ENCODE measurements at places on chromosomes 1 and 21.

DNA sequence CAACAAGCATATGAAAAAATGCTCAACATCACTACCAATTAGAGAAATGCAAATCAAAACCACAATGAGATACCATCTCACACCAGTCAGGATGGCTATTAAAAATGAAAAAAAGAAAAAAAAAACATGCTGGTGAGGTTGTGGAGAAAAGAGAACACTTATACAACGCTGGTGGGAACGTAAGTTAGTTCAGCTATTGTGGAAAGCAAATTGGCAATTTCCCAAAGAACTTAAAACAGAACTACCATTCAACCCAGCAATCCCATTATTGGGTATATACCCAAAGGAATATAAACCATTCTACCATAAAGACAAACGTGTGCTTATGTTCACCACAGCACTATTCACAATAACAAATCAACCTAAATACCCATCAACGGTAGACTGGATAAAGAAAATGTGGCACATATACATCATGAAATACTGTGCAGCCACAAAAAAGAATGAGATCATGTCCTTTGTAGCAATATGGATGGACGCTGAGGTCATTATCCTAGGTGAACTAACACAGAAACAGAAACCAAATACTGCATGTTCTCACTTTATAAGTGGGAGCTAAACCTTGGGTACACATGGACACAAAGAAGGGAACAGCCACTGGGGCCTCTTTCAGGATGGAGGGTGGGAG is 49.5 kb downstream of the LYST start:
- DNase-seq = no peak

DNA sequence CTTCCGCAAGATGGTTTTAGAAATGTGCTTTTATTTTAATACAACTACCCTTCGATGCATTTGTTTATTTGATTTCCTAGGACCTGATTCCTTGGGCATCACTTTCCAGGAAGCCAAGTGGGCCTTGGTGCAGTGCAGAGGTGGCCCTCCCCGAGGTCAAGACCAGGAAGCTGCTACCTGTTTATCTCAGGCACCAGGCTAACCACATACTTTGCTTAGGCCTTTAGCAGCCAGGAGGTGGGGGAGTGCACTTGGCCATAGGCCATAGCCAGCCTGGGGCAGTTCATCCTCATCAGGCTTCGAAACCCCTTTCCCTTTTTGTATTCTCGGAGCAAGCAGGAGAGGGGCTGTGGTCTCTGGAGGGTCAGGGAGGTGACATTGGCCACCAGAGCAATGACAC is 45.4 kb downstream of the SMYD2 start:
- no peak for DNase-seq

DNA sequence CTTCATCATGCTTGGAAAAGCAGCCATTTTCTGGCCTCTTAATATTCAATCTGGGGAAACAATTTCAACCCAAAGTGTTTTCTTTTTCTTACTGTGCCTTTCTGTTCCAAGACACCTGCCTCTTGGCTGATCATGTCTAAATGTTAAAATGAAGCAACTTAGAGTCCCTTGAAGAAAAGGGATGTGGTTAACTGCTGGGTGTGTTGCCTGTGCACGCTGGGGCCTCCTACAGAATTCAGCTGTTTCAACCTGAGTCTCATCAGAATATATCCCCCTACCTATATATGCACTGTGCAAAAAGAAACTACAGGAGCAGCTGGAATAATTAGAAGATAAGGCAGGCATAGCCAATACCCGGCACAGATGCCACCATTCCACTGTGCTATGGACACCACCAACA is 222.0 kb downstream of the OMA1 start:
- no peak for DNase-seq

DNA sequence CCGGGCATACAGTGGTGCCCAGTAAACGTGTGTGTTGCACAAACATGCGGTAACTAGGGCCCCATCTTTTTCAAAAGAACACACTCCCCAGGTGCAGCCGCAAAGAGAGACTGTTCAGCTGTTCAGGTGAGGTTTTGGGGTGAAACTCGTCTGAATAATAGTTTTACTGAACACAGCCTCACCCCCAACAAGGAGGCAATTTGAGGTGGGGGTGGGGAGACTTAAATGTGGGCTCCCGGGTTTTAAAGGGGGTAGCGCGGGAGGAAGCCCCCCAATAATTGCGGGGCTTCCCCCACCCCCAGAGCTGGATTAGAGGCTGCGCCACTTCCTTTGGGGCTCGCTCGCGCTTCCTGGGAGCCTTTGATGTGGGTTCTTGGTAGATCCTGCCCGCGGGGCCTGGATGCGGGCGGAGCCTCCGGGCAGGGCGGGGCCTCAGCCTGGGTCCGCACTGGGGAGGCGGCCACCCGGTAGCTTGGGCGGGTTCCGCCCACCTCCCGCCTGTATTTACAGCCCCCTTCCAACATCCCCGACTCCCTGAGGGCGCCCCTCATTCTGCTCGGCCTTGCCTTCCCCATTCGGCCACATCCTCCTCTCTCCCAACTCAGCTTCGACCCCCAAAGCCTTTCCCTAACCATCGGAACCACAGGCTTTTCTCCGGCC is 6.4 kb upstream of the EPHA2 start:
- DNase-seq = no peak

GRCh38 chr1:157084720-157085119 is 14.9 kb downstream of the ETV3L start:
- no peak for DNase-seq

DNA sequence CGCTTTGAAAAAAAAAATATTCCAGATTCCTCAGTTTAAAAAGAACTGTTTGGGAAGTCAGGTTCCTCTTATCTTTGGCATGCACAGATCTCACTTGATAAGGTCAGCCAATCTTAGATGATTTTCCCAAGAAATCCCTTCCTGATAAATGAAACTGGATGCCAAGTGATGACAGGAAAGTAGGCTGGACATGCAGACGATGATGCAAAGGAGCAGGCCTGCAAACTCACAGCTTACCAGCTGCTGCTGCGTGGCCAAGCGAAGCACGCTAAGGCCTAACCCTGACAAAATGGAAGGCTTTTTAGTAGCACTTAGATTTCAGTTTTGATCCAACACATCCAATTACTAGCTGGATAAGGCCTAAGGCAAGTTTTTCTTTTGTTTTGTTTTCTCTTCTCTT is 10.1 kb downstream of the TADA1 start:
- no peak for DNase-seq

DNA sequence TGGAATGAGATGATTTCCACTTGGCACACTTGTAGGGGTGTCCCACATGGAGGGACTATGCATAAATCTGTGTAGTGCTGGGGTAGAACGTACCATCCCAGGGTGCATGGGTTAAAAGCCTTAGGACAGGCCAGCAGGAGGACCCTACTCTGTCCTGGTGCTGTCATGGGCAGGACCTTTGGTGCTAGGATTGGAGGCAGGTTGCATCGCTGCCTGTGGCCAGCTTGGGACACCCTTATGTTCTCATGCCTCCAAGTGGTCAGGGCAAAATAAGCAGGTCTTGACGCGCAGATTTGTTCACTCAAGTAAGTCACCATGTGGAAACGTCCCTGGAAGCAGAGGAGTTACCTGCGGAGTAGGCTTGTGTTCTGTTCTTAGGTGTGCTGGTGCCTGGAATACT is 49.5 kb upstream of the RAB3GAP2 start:
- DNase-seq = no peak

DNA sequence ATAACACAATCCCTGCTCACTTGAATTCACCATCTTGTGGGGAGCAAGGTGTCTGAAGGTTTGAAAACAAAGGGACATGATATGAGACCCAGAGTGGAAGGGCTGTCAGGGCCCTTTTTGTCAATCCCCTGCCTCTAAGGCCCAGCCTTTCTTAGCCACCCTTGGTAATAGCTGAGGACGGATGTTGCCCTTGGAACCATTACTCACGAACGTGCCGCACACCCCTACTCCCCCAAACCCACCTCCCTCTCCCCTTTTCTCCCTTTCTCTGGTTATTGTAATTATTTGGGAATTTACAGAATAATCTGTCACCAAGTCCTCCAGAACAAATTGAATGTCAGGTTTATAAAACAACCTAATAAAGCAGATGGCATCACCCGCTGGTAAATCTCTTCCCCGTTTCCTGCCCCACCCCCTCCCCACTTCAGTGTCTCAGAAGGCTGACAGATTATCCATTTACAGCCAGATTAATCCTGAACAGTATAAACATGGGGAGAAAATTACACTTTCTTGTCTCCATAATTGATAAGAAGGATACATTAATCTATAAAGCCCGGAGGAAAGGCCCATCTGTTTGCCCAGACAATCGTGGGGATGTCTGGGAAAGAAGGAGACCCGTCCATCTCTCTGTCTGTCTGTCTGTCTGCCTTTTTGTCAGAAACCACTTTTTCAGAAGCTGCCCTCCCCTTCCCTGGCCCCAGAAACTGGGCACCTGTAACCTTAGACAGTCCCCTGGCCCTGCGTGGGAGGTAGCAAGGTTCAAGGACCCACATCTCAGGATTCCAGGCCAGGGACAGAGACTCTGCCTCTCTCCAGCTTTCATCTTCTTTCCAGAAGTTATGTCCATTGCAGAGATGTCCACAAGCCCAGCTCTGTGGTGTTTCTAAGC is 60.6 kb upstream of the CD34 start:
- no peak for DNase-seq

- no peak for DNase-seq
These were observed 30.7 kb downstream of the CA6 start for GRCh38 chr1:8976338-8976737.

- no peak for DNase-seq
These were observed 41.7 kb upstream of the ZNF326 start for GRCh38 chr1:89953131-89953626.

- no peak for DNase-seq
These were observed 9.6 kb downstream of the ACKR1 start for GRCh38 chr1:159214149-159214760.

GRCh38 chr1:32372149-32372756 is 9.9 kb downstream of the TSSK3 start:
- no peak for DNase-seq

DNA sequence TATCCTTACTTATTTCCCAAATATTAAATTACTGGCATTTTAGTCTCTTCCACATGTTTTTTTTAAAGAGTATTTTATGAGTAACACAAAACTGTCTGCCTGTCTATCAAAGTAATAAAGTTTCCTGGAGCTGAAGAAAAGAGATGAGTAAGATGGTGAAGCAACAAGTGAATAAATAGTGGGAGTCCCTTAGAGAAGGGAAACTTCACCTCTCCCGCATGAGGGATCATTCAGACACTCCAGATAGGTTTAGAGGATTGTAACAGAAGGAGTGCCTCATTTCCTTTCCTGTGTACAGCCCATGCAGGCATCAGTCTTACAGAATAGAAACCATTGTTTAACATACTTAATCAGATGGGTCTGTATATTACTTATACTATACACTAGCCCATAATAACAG is 205.7 kb downstream of the USP25 start:
- no peak for DNase-seq

DNA sequence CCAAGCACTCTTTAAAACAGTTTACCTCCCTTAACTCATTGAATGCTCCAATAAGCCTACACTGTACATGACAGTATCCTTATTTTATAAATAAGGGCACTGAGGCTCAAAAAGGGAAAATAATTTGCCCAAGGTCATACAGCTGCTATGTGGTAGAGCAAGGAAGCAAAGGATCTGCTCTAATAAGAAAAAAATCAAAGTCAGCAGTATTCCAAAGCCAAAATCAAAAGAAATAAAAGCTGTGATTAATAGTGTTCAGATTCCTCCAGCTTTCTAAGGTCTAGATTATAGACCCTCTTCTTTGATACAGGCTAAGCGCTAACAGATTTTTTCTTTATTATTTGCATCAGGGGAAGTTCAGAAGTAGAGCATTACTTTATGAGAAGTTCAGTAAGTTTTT is 39.3 kb downstream of the IL12RB2 start:
- no peak for DNase-seq

GRCh38 chr1:218351391-218352074 is 6.4 kb downstream of the TGFB2 start:
- peak; percentile 66 for DNase-seq

- no peak for DNase-seq
These were observed 480.4 kb downstream of the PLPP3 start for GRCh38 chr1:56098946-56099345.

GRCh38 chr1:29162025-29162424 is 19.7 kb downstream of the SRSF4 start:
- DNase-seq = no peak

- DNase-seq = no peak
These were observed 316.9 kb upstream of the SGIP1 start for GRCh38 chr1:66217021-66217420.

DNA sequence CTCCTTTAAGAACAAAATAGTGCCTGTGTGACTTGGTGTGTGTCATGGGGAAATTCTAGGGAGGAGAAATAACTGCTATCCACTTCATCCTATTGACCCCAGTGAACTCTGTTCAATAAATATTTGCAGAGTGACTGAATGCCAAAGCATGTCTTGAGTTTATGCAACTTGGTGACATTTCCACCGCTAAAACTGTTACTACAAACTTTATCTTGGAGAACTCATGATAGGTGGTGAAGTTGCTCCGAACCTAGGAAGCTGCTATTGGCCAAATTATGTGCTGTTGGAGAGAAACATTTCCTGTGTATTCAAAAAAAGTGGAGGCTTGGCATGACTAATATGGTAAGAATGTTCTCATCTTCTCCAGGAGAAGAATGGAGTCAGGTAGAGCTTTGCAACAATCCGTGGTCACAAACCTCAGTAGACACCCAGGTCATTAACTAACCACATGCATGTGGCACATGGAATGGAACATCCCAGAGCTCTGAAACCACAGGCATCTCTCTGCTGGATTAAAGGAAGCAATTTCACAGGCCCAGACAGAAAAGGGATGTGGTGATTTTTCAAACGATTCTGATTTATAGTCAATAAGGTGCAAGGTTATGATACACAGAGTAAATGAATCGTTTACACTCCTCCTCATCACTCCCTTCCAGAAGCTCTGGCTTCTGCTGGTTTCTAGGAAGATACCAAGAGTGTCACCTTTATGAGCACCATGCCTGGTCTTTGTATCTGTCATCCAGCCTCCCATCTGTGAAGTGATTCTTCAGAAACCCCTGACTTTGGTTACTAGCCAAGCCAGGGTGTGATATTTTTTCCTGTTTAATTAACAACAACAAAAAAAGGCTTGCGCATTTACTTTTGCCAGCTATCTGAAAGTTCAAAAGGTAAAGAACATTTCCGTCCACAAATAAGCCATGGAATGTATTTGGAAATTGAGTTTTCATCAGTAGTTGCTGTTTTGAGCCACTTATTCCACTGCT is 361.1 kb downstream of the TGFB2 start:
- no peak for DNase-seq

GRCh38 chr1:236168716-236169429 is 26.5 kb downstream of the GPR137B start:
- peak; percentile 63 for DNase-seq

DNA sequence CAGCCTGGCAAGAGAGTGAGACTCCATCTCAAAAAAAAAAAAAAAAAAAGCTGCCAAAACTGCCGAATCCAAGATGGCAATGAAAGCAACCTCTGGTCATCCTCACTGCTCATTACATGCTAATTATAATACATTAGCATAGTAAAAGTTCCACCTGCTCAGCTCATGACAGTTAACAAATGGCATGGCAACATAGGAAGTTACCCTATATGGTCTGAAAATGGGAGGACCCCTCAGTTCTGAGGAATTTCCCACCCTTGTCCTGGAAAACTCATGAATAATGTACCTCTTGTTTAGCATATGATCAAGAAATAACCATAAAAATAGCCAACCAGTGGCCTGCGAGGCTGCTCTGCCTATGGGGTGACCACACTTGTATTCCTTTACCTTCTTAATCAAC is 93.1 kb upstream of the PGBD5 start:
- no peak for DNase-seq

All from psoas muscle (tissue), 8 donors.